ENCODE measurements at places on chromosomes 7 and 10. TPM values are rescaled to one million over a fixed set of nuclear protein-coding genes. Genes with fewer than 3 reads are reported as not detected.

DNA sequence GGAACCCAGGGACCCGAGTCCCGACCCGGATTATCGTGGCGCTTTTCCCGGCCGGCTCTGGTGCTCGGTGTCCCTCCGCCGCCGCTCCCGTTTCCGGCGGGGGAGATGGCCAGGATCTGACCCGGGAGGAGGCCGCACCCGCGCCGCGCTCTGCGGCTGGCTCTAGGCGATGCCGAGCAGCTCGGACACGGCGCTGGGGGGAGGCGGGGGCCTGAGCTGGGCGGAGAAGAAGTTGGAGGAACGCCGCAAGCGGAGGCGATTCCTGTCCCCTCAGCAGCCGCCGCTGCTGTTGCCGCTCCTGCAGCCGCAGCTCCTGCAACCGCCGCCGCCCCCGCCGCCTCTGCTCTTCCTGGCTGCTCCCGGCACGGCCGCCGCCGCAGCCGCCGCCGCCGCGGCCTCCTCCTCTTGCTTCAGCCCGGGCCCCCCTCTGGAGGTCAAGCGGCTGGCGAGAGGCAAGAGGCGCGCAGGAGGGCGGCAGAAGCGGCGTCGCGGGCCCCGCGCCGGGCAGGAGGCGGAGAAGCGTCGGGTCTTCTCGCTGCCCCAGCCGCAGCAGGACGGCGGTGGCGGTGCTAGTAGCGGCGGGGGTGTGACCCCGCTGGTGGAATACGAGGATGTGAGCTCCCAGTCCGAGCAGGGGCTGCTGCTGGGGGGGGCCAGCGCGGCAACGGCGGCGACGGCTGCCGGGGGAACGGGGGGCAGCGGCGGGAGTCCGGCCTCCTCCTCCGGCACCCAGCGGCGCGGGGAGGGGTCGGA lies 593 bp downstream of the CDK13 start:
- DNase-seq = peak; percentile 43
- peak overlapping the region; percentile 95 for H3K4me3 ChIP-seq

- no peak overlapping the region for H3K27ac ChIP-seq
- no peak overlapping the region for H3K4me3 ChIP-seq
- no peaks in the 10 kb centered on the region for H3K4me1 ChIP-seq
These were observed 30.0 kb upstream of the MSRB2 start for GRCh38 chr10:23065181-23065948.

GRCh38 chr7:23105086-23105643 lies 420 bp upstream of the KLHL7 start:
- peak overlapping the region; percentile 88 for H3K27ac ChIP-seq
- H3K36me3 ChIP-seq = no peaks in the 10 kb centered on the region
- no peak for DNase-seq
- no peaks in the 10 kb centered on the region for H3K27me3 ChIP-seq
- H3K4me3 ChIP-seq = peak overlapping the region; percentile 92

The PRKAG2 gene
- 29.2 TPM for polyA plus RNA-seq

GRCh38 chr7:158648787-158649186 lies 55.8 kb downstream of the NCAPG2 start:
- H3K4me3 ChIP-seq = no peak overlapping the region
- H3K4me1 ChIP-seq = no peaks in the 10 kb centered on the region
- DNase-seq = no peak
- peaks cover 95% of the 10 kb centered on the region for H3K36me3 ChIP-seq

GRCh38 chr10:90969121-90969534 lies 48.2 kb upstream of the ANKRD1 start:
- no peak overlapping the region for H3K4me3 ChIP-seq
- H3K36me3 ChIP-seq = no peaks in the 10 kb centered on the region
- DNase-seq = no peak

DNA sequence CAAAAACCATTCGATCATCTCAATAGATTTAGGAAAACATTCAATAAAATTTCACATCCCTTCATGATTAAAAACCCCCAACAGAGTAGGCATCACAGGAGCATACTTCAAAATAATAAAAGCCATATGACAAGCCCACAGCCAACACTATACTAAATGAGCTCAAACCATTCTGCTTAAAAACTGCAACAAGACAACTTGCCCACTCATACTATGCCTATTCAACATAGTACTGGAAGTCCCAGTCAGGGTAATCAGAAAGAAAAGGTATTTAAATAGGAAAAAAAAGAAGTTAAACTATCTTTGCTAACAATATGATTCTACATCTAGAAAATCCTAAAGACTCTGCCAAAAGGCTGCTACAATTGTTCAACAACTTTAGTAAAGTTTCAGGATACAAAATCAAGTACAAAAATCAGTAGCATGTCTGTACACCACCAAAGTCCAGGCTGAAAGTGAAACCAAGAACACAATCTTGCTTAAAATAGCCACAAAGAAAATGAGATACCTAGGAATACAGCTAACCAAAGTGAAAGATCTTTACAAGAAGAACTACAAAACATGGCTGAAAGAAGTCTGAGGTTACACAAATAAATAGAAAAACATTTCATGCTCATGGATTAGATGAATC lies 882.6 kb downstream of the GRM8 start:
- no peak for DNase-seq
- H3K4me3 ChIP-seq = no peak overlapping the region
- no peak overlapping the region for H3K27ac ChIP-seq

- H3K4me3 ChIP-seq = no peak overlapping the region
- H3K27me3 ChIP-seq = no peaks in the 10 kb centered on the region
- no peaks in the 10 kb centered on the region for H3K36me3 ChIP-seq
- no peak overlapping the region for H3K27ac ChIP-seq
- no peaks in the 10 kb centered on the region for H3K4me1 ChIP-seq
- DNase-seq = no peak
These were observed 93.1 kb downstream of the BMPER start for GRCh38 chr7:33998476-33998875.

DNA sequence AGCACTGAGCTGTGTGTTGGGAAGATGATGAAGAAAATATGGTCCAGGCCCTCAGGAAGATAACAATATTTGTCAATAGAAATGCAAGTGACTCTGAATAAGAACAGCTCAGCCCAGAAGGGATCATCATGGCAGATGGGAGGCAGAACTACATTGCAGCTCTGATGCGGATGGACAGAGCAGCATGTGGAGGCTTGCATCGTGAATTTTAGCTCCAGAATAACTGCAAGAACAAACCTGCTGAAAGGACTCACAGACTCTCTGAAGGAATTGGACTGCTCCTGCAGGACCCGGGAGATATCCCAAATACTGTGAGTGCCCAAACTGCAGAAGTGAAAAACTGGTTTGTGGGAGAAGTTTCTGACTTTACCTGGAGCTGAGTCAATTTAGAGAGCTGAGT lies 80.6 kb upstream of the LAMB4 start:
- no peaks in the 10 kb centered on the region for H3K27me3 ChIP-seq
- DNase-seq = no peak
- no peaks in the 10 kb centered on the region for H3K36me3 ChIP-seq
- no peaks in the 10 kb centered on the region for H3K4me1 ChIP-seq

DNA sequence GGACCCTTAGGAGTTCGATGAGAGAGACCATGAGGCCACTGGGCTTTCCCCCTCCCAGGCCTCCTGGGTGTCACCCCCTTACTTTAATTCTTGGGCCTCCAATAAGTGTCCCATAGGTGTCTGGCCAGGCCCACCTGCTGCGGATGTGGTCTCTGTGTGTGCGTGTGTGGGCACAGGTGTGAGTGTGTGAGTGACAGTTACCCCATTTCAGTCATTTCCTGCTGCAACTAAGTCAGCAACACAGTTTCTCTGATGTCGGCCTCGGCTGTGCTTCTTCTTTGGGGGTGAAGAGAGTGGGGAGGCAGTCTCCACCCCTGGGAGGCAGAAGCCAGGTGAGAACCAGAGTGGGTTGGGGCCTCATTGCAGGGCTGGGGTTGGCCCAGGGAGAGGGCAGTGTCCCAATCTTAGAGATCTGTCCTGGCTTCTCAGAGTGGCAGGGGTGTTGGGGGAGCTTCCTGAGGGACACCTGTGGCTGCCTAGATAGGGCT lies 1.5 kb downstream of the PVRIG start:
- no peak for DNase-seq
- no peak overlapping the region for H3K4me3 ChIP-seq
- no peaks in the 10 kb centered on the region for H3K27me3 ChIP-seq
- H3K27ac ChIP-seq = no peak overlapping the region
- no peaks in the 10 kb centered on the region for H3K36me3 ChIP-seq
- no peaks in the 10 kb centered on the region for H3K4me1 ChIP-seq

- H3K4me1 ChIP-seq = peaks cover 20% of the 10 kb centered on the region
- no peak overlapping the region for H3K4me3 ChIP-seq
- DNase-seq = no peak
- no peak overlapping the region for H3K27ac ChIP-seq
- peaks cover 34% of the 10 kb centered on the region for H3K27me3 ChIP-seq
- no peaks in the 10 kb centered on the region for H3K36me3 ChIP-seq
These were observed 2.9 kb downstream of the RAMP3 start for GRCh38 chr7:45160417-45160881.

The CCM2 gene
- polyA plus RNA-seq = 38.5 TPM

Measured in CD14-positive monocyte (primary cell).